ENCODE measurements at places on chromosomes 5 and 9.

DNA sequence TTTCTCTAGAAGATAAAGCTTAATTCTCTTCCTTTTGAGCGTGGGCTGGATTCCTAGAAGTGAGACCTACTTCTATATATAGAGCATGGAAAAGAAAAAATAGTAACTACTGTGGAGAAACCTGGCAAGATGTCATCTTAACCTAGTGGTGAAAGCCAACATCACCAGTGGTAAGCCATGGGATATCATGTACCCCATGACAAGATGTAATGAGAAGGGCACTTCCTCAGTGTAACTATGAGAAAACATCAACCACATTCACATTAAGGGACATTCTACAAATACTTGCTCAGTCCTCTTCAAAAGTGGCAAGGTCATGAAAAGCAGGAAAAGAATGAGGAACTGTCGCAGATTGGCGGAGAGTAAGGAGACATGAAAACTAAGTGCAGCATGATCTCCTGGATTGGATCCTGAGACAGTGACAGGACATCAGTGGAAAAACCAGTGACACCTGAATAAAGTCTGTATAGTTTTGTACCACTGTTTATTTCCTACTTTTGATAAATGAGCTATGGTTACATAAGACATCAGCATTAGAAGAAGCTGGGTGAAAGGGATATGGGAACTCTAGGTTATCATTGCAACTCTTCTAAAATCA lies 65.4 kb downstream of the PRRC1 start:
- no peak for DNase-seq

GRCh38 chr9:106588626-106589025 lies 274.3 kb upstream of the ZNF462 start:
- DNase-seq, result peak; percentile 95

- peak; percentile 30 for DNase-seq
Measured at GRCh38 chr5:134082264-134082992, 32.1 kb upstream of the TCF7 start.

DNA sequence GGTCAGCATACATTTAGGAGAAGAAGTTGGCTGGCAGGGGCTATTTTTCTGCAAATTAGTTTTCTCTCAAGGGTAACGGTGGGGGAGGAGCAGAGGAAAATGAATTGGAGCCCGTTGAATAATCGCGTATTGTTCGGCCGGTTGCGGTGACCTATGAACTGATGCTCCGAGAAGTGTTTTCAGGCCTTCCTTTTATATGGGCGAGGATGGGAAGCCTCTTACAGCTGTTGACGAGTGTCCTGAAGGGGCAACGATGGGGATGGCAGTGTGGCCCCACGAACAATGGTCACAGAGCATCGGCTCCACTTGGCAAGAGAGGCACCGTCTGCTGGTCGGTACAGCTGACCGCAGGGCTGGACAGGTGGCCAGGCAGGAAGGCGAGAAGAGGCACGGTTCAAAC lies 400.7 kb downstream of the ZSWIM6 start:
- no peak for DNase-seq

GRCh38 chr5:96091874-96092273 lies 130.2 kb upstream of the ELL2 start:
- DNase-seq, result no peak

DNA sequence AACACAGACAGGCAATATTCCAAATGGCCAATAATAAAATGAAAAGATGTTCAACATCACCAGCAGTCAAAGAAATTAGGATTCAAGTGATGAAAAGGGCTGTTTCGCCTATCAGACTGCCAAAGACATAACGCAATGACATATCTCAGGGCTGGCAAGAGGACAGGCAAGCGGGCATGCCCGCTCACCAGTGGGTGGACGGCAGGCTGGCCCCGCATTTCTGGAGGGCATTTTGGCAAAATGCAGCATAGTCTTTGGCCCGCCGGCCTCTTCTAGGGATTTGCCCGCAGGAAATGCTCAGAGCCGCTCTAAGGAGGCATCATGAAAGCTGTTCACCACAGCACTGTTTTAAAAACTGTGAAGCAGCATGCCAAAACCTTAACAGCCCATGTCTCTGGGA lies 1.4 kb upstream of the PPP1R26 start:
- no peak for DNase-seq

DNA sequence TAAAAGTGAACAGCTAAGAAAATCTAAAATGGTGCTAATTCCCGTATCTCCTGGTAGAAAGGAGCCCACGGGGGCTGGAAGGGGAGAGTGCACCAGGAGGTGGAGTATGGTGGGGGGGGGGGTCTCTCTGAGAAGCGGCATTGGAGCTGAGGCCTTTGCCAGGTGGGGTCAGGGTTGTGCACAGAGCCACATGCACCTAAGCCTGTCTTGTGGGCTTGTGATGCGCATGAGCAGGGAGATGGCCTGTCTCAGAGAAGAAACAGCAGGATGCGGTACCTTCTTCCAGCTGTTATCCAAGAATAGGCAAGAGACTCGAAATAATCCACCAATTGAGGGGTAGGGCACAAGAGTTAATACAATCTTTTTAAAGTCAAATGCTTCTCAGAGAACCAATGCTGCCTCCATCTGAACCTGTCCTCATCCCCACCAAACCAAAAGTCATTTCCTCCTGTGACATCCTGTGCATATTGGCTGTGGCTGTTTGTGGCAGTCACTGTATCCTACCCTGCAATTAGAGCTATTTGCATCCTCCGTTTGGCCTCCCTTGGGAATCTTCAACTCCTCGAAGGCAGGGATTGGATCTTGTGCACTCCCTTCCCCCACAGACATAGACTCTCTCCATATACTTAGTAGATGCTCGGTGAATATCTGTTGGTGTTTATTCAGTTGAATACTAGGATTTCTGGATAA lies 45.4 kb downstream of the FGF1 start:
- DNase-seq, result no peak

DNA sequence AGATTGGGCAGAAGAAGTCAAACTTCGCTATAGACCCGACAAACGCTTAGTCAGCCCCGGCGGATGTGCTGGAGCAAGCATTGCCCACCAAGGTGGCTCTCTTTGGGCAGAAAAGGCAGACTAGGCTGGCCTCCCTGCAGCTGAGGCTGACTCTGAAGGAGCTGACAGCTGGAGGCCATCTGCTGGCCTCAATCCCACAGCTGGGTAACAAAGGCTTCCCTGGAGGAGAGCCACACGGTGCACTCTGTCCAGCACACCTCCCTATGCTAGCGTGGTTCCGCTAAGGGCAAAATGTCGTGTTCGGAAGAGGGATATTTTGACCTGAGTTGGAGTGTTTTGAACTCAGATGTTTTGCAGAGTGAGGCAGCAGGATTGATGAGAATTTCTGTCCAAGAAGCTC lies 103.5 kb upstream of the PTCH1 start:
- DNase-seq, result no peak

- DNase-seq, result no peak
Measured at GRCh38 chr5:43543434-43543833, 13.4 kb downstream of the PAIP1 start.

GRCh38 chr5:6791031-6791430 lies 77.8 kb downstream of the TENT4A start:
- no peak for DNase-seq

DNA sequence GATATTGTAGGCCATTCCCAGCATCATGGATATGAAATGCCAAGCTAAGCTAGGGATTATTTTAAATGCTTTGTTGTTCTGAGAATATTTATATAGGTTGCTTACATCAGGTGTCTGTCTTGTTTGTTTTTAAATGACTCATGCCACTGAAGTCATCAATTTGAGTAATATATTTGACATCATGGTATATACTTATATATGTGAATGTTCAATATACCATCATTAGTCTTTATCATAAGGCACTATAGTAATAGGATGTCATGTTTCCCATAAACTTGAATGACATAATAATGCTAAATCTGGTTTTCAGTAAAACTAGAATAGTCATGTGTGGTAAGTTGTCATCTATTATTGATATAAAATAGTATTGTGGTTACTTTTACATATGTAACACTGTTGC lies 13.1 kb downstream of the C9orf85 start:
- no peak for DNase-seq

GRCh38 chr5:80083101-80083890 lies 48.1 kb downstream of the THBS4 start:
- DNase-seq, result peak; percentile 75

DNA sequence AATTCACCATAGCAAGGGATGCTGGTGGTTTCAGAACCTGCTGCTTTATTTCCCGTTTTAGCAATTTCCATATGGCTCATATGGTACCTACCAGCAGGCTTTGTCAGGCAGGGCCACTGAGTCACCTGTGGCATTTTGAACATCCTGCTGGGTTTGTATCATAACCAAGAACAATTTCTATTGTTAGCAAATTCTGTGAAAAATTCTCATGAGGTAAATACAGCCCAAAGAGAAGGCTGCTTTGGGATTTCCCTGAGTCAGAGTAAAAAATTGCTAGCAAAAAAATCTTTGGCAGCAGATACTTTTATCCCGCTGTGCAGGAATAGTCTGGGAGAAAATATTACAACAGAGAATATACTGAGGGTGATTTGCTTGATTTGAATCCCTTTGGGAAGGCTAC lies 52.7 kb downstream of the PRR16 start:
- DNase-seq, result no peak

GRCh38 chr9:100590481-100590880 lies 12.6 kb downstream of the CAVIN4 start:
- peak; percentile 51 for DNase-seq

GRCh38 chr9:6330958-6331634 lies 2.9 kb downstream of the TPD52L3 start:
- no peak for DNase-seq

DNA sequence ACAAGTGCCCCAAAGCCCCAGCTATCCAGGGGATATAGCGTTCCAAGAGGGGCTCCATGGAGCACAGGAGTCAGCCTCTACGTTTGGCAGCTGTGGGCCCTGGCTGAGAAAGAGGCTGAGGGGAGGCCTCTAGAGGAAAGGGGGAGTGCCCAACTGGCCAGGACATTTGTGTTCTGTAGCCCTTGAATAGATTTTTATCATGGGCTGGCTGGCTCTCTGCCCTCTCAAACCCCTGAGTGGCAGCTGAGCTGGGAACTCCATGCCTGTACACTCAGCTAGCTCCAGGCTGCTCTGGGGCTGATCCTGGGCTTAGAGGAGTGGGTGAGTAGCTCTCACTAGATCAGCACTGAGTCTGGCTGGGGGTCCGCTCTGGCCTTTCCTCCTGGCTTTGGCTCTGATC lies 285.0 kb downstream of the ZSWIM6 start:
- no peak for DNase-seq

DNA sequence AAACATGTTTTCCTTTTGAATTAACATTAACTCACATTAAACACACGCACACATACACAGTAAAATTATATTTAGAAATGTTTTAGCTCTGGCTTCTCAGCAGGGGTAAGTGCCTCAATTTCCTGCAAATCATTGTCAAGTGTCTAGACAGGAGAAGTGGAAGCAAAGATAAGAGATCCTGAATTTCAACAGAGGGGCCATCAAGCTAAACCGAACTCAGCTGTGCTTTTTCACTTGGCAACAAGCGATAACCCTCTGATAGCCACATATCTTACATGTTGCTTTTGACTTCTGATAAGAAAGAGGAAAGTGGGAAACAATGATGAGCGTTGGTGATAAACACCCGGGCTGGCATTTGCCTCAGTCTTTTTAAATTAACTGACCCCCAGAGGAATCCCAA lies 79.7 kb upstream of the SPDL1 start:
- no peak for DNase-seq

- no peak for DNase-seq
Measured at GRCh38 chr9:135833864-135834263, 73.5 kb downstream of the CAMSAP1 start.

- no peak for DNase-seq
Measured at GRCh38 chr9:2863831-2864230, 19.9 kb upstream of the PUM3 start.

- DNase-seq, result peak; percentile 95
Measured at GRCh38 chr9:87792831-87793288, 66.9 kb downstream of the CTSL start.

DNA sequence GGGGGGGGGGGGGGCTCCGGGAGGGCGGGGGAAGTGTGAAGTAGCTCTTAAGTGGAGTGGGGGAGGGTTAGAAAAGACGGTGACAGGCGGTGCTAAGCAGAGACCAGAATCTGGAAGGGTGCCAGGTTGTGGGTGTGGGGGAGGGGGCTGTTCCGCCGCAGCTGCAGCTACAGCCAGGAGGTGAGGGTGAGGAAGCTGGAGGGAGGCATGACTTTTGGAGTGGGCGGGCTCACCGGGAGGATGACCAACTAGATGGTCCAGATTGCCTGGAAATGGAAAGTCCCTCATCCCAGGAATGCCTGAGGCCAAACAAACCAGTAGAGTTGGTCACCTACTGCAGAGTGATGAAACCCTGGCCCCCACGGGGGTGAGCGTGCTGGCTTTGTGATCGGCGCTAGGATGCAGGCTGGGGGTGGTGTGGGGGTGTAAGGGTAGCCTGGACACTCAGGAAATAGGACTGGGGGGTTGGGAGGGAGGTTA lies 158.1 kb upstream of the SHB start:
- DNase-seq, result peak; percentile 99

DNA sequence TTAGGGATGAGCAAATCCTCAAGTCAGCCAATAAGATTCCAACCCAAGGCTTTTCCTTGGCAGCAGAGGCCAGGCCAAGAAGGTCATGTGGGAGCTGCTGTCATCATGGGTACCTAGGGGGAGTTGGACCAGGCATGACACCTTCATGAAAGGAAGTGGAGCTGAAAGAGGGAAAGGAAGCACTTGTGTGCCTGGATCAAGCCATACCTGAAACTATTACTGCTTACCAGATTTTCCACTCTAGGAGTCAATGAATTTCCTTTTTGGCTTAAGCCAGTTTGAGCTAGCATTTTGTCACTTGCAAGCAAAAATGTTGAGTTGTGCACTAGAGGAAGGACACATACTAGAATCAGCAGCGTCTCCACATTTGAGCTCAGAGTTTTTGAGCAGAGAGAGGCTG lies 14.5 kb upstream of the WNK2 start:
- DNase-seq, result no peak

GRCh38 chr5:52728224-52728623 lies 59.5 kb upstream of the ITGA1 start:
- DNase-seq, result peak; percentile 15

- DNase-seq, result no peak
Measured at GRCh38 chr9:131639769-131640437, 94.6 kb downstream of the PRRT1B start.

GRCh38 chr9:7828334-7828733 lies 28.8 kb upstream of the DMAC1 start:
- no peak for DNase-seq

DNA sequence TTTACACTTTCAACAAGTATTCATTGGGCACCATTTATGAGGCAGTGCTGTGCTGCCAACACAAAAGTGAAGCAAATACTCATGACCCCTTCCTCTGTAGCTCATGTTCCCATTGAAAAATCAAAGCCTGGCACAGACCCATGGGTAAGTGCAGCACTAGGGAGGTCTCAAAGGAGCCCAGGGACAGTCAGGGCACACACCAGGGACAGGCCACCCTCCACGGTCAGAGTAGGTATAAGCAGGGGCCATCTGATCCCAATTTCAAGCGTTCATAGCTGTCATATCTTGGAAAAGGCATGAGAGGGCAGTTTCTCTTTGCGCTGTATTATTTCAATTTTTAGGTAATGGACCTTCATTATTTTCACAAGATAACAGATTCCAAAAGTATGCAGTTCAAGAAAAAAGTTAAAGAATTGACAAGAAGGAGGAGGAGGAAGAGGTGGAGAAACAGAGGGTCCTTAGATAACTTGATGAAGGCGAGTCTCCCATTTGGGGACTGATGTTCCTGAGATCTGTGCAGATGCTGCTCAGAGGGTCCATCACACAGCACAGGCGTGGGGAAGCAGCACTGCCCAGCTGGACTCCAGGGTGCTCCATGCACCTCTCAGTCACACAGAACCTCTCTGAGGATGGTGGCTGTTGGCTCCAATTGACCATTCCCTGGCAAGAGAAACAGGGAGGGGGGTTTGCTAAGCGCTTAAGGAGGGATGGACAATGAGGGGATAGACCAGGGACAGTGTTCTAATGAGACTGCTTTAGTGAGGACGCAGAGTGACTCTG lies 7.5 kb downstream of the CTSL start:
- DNase-seq, result no peak

- no peak for DNase-seq
Measured at GRCh38 chr9:89744730-89745129, 139.9 kb downstream of the GADD45G start.
